ENCODE measurements at places on chromosomes 2 and 18.
A peak's percentile ranks its signal among the peaks of the same experiment; 100 is the strongest.

DNA sequence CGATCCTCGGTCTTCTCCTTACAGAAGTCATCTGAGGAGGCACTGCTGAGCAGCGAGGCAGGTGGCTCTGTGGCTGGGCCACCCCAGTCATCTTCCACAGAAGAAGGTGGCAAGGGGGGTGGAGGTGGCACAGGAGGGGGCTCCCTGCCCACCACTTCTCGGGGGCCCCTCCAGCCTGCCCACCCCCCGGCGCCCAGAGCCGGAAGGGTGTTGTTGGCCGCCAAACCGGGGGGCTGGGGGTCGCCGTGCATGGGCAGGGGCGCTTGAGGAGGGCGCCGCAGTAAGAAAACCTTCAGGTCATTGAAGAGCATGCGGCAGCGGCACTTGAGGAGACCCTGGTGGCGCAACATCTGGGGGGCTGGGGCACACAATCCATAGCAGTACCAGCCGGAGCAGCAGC, 2.5 kb downstream of the MARCHF4 start:
- no peak for DNase-seq

GRCh38 chr2:178119179-178119922, 7.1 kb downstream of the RBM45 start:
- DNase-seq: no peak

GRCh38 chr2:88038263-88039105, 17.1 kb downstream of the KRCC1 start:
- no peak for DNase-seq

- peak; percentile 85 for DNase-seq
Measured at GRCh38 chr2:171434013-171434989, at the start of gene DCAF17. Gene DCAF17 (plus strand): TSS chr2:171434226. CDS start chr2:171434578, 352 bp downstream.

DNA sequence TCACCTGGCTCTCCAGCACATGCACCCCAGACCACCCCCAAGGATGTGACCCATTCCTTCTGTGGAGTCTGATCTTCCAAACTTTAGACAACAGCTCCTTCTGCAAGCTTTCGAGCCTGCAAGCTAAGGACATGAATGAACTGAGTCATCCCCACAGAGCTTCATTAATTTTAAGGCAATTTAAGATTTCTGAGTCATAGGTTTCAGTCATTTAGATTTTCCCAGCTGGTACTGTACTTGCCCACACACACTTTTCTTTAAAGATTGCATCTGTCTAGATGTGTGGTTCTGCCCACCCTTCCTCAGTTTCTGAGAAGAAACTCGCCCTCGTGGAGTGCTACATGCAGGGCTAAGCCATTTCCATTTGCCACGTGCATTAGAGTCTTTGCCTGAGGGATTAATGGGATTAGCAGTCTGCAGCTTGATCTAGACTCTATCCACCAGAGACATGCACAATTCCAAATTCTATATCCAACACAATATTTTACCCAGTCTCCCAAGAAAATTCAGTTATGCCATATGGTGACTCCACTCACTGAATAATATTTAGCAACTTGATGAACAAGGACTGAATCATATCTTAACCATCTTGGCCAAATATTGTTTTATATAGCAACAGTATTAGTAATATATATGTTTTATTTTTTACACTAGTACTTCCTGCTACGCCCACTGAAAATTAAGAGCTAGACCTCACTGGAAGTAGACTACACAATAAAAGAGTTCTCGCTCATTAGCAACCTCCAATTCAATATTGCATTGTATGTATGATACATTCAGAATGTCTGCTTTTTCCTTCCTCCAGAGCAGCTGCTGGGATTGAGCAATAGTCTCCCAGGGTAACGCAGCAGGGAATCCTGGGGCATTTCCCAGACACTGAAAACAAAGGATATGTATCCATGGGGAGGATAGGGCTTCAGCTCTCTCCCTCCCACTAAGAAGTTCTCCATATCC, 14.3 kb upstream of the TRIB2 start:
- DNase-seq: no peak

GRCh38 chr2:24164416-24164973, 10.4 kb upstream of the FAM228A start:
- DNase-seq: peak; percentile 45

GRCh38 chr2:28150236-28150915, 242.3 kb upstream of the FOSL2 start:
- no peak for DNase-seq

DNA sequence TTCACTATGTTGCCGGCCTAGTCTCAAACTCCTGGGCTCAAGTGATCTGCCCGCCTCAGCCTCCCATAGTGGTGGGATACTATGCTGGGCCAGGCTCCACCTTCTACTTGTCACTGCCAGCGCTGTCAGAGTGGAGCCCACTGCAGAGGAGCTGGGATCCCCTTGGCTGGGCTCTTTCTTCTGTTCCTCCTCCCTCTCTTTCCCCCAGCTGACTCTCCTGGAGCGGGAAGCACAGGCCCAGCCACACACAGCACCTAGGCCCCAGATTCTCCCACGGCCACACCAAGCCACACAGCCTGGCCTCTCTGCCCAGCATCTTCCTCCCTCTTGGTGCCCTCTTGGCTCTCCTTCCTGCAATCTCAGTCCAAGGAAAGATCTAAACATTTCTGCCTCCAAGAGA, 3.7 kb upstream of the GAREM2 start:
- DNase-seq: no peak

- DNase-seq: no peak
Measured at GRCh38 chr2:181977661-181978350, 7.8 kb upstream of the PPP1R1C start.

- DNase-seq: no peak
Measured at GRCh38 chr18:79515944-79516351, 120.2 kb downstream of the NFATC1 start.

DNA sequence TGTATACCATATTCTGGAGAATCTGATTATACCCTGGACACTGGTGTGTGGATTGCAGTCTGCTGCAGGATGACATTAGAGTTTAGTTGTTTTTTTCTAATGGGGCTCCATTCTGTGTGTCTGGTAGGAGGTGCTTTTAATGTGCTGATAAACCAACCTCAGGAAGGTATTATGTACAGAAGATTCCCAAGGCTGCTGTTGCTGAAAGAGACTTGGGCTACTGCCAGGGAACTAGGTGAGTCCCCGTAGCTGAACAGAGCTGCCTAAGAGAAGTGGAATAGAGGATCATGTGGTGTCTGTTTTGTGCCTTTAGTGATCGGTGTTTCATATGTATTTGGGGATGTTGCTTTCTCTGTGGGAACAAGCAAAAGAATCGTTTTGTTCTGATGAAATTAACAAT, 16.5 kb downstream of the SPATA3 start:
- DNase-seq: no peak

DNA sequence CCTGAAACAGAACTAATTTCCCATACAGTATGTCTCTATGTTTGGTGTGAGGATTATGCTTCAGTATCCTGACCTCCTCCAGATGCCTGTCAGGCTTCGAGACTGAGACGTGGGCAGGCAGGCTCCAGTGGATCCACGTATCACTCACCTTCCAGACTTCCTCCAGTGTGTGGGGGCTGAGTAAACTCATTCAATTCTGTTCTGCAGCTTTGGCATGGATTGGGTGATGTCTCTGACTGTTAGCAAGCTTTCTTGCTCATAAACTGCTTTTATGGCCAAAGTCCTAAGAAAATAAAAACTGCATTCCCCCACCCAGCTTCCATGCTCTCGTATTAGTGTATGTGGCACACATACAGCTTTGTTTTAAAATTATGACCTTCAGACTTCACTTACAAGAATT, 53.6 kb downstream of the CCDC93 start:
- DNase-seq: no peak

DNA sequence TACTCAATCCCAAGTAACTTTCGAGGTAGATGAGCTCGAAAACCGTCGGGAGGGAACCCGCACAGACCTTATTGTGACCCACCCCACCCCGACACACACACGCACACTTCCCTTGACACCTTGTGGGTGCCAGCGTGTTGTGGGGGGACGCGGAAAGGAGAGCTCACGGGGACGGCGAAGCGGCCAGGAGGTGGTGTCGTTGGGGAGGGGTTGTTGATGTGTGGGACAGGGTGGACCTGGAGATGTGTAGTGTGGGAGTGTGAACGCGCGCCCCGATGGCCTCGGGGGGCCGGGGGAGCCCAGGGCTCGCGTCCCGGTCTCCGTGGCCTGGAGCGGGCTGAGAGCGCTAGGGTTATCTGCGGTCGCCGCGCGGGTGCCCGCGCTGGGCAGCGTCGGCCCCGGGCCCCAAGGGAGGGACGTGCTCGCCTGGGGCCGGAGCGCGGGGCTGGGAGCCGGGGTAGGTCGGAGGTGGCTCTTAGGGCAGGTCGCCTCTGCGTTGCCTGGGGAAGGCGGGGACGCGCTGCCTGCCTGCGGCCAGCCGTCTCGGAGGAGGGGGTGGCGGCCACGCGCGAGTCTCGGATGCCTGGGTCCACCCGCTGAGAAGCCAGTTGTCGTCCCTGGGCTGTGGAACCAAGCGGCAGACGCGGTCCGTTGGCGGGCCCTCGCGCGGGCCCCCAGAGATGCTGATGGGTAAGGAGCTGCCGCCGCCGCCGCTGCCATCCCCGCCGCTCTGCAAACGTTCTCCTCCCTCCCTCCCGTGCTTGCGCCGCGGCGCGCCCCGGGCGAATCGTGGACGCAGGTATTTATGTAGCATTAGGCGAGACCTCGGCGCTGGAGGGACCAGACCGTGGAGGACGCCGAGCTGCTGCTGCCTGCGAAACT, 1.6 kb downstream of the KLHL29 start:
- no peak for DNase-seq

- DNase-seq: no peak
Measured at GRCh38 chr2:2743164-2743571, 412.1 kb upstream of the MYT1L start.

GRCh38 chr2:20326163-20326780, 24.4 kb downstream of the PUM2 start:
- peak; percentile 3 for DNase-seq

DNA sequence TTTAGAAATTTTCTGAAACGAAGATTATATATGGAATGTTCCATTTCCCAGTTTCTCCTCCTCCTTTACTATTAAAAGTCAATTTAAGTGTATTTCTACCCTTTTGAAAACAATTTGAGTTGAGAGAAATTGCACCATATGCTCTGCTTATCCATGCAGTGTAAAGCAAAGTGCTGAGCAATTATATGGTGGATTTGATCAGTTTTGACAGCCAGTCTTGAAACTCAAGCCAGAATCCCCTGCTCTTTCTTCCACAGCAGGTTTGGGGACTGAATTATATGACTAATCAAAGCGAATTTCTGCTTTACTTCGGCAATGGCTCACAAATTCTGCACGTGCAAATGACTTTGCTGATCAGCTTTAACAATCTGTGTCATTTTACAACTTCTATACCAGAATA, 1183.6 kb downstream of the LRP1B start:
- DNase-seq: no peak

DNA sequence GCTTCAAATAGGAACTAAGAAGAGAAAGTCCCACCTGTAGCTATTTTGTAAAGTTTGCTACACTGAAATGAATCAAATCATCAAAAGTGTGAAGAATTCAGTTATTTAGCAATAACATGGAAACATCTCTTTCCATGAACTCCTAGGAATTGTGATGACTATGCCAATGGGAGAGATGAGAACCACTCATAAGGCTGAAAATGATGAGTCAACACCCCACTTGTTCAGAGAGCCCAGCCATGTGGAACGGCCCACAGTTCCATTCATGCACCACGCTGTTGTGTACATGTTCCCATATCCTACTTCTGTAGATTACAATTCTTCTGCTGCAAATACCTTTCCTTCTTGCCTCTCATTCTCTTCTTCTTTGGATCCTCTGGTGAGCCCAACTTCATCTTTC, 645.5 kb upstream of the ID2 start:
- DNase-seq: no peak

DNA sequence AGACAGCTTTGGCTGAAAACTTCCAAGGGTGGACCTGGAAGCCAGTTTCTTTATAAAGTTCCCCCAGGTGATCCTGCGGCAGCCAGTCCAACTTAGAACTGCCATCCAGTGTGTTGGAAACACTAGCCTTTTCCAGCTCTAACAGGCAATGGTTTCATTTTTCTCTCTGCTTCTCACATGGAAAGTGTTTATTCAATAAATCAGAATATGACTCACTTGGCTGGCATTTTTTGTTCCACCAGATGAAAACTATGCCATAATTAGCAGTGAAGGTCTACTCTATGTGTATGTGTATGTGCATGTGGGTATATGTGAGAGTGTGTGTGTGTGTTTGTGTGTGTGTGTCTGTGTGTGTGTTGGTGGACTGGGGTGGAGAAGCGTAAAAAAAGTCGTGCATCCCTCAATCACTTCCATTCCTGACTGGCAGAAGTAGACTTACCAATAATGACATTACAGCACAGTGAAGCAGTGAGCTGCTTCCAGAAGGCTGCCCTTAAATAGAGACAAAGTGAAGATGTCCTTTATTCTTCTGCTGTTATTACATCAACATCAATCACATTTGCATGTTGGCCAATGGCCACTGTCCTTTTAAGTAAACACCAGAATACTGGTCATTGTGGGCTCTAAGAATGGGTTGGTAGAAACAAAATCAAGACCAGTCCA, 90.9 kb upstream of the SETBP1 start:
- DNase-seq: no peak

DNA sequence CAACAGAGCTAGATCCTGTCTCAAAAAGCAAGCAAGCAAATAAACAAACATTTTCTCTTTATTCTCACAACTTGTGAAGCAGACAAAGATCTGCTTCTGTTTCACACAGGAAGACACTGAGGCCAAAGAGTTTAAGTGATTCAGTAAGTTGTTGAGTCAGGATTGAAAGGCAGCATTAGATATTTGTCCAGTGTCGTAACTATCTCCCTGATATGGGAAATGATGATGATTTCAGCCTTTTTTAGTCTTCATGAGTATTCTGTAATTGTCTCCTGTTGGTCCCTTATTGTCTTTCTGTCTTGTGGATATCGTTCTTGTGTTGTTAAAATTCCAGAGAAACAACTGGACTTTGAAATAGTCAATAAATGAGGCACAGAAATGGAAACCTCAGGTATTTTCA, 59.6 kb downstream of the GATA6 start:
- DNase-seq: no peak

GRCh38 chr2:173432049-173432754, 77.5 kb downstream of the CDCA7 start:
- no peak for DNase-seq

GRCh38 chr2:238498188-238498587, 71.5 kb downstream of the ASB1 start:
- no peak for DNase-seq

DNA sequence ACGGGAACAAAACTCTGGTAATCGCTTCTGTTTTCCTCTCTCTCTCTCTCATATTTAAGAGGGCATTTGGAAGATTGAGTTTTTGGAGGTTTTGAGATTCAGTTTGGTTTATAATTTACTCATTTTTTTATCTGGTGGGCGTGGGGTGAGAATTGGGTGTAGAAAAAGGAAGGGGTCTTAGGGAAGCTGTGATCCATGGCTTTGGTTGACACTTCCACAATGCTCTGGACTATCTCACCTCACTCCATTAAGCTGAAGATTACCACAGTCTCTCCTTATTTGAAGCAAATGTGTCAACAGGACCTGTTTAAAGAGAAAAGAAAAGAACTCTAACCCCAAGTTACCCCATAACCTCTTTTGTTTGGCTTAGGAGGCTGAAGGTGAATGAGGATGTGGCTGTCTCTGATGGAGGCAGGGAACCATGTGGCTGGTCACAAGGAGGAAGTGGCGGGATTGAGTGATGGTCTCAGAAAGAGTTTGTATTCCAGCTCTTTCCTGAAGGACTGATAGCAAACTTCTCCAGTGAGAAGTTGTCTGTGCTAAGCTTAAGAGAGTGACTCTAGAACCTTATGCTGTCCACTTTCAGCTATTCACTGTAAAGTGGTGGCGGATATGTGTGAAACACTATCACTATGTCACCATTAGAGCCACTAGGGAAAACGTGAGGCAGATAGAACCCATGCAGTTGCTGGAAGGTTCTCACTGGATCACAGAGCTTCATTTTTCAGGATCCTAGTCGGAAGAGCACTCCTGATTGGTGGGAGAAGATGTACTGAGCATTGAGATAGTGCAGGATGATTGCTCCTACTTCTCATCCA, 934 bp downstream of the ZNF804A start:
- DNase-seq: no peak
